Activated CD4-positive, CD25-positive, alpha-beta regulatory T cell treated with anti-CD3 and anti-CD28 coated beads, Interleukin-2, amount 50 U/mL, for 24 hours (primary cell): ENCODE measurements at places on chromosomes 1 and 21.
A peak's percentile ranks its signal among the peaks of the same experiment; 100 is the strongest.

GRCh38 chr1:88063605-88064004, 620.5 kb upstream of the PKN2 start:
- no peak for ATAC-seq

- ATAC-seq: no peak
These were observed 1.2 kb downstream of the LMOD1 start for GRCh38 chr1:201945157-201945556.

GRCh38 chr1:111202366-111202706, 1.9 kb upstream of the DENND2D start:
- no peak for ATAC-seq

DNA sequence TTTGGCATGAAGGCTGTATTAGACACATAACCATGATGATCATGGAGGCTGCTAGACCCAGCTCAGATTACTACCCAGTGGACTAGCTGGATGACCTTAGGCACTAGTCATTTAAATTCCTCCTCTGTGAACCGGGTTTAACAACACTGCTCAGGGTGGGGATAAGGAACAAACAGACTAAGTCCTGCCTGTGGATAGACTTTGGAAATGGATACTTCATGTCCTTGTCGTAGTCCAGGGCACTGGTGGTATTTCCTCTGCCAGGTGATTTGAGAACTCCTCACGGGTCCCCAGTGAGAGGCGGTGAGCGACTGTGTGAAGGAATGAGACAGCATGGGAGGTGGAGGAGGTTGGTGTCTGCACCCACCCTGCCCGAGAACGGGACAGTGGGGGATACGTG, 72.9 kb upstream of the SELENON start:
- ATAC-seq: no peak

GRCh38 chr1:92755541-92756461, 29.1 kb downstream of the EVI5 start:
- no peak for ATAC-seq

- no peak for ATAC-seq
These were observed 40.4 kb upstream of the LRRC7 start for GRCh38 chr1:69527273-69527672.

- no peak for ATAC-seq
These were observed 995 bp downstream of the VASH2 start for GRCh38 chr1:212951126-212951946.

DNA sequence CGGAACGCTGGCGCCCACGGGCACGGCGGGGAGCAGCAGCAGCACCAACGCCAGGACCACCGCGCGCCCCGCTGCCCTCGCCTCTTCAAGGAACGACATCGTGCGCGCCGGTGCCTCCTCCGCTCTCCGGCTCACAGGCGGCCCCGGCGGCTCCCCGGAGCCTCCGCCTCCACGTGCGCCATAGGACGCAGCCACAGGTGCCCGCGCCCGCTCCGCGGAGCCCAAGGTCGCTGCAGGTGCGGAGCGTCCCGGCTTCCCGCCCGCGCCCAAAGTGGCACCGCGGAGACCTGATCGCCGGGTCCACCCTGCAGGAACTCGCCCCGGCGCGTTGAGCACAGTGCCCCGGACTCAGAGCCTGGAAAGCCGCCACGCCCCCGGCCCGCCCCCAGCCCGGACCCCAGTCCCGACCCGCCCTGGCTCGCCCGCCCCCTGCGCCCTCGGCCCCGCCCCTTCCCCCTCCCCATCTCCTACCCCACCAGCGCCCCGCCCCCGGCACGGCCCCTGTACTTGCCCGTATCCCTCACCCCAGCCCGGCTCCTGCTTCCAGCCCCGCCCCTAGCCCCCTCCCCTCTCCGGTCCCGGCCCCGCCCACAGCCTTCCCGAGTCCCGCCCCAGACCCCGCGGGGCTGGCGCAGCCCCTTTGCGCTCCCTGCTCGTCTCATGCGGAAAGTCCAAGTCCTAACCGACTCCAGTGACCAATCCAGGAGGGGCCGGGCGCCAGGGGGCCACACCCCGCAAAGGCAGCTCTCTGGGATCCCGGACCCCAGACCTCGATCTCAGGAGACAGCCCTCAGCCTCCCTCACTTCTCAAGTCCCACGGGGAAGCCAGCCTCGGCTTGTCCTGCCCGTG, at the start of gene MEGF6:
MEGF6 (minus strand) TSS at position 339 of the 850 bp plus-strand sequence; CDS start at position 99, 240 bp downstream.
- peak; percentile 58 for ATAC-seq

GRCh38 chr1:111907321-111907720, 82.1 kb downstream of the KCND3 start:
- ATAC-seq: peak; percentile 25
